ENCODE measurements at places on chromosomes 2 and 18.

DNA sequence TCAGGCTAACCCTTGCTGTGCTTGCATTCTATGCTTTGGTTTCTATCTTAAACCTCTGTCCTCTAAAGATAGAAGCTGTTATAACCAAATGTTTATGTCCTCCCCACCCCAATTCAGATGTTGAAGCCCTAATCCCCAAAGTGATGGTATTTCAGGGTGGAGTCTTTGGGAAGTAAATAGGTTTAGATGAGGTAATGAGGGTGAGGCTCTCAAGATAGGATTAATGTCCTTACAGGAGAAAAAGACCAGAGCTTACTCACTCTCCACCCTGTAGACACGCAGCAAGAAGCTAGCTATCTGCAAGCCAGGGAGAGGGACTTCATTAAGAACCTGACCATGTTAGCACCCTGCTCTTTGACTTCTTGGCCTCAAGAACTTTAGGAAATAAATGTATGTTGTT, 362.5 kb downstream of the ERBB4 start:
- no peak for DNase-seq

- no peak for DNase-seq
These were observed 199.6 kb downstream of the AFF3 start for GRCh38 chr2:99942561-99943347.

- no peak for DNase-seq
These were observed 144.1 kb downstream of the LCLAT1 start for GRCh38 chr2:30591186-30591585.

DNA sequence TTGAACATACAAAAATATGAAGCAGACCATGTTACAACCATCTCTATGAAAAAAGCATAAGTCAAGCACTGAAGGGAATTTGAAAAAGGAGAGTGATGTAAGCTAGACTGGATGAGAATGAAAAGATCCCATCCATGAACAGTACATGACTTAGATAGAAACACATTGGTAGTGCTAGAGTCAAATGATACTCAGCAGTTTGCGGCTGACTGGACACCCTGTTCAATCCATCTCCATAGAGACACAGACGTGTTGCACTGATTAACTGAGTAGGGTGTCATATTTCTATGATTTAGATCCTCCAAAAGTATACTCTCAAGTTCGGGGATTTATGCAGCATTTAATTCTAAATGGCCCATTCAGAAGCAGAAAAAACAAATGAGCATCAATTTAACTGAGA, 674.3 kb upstream of the NRXN1 start:
- DNase-seq, result no peak

- no peak for DNase-seq
These were observed 140.2 kb downstream of the PIEZO2 start for GRCh38 chr18:11009147-11009546.

DNA sequence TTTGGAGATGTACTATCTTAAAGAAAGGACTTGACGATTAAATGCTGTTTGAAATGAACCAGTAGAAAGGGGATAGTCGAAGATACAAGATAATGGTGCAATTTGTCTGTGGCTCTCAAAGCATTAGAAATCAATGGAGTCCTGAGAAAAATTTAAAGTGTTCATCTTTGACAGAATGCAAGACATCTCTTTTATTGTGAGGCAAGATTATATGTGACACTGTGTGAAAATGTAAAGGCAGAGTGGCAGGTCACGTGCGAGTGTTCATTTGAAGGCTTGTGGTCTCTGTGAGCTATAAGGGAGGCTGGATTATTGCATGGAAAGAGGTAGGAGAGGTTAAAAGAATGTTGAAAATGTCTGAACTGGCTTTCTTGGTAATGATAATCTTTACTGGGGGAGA, 709.2 kb downstream of the DSC3 start:
- DNase-seq, result no peak

DNA sequence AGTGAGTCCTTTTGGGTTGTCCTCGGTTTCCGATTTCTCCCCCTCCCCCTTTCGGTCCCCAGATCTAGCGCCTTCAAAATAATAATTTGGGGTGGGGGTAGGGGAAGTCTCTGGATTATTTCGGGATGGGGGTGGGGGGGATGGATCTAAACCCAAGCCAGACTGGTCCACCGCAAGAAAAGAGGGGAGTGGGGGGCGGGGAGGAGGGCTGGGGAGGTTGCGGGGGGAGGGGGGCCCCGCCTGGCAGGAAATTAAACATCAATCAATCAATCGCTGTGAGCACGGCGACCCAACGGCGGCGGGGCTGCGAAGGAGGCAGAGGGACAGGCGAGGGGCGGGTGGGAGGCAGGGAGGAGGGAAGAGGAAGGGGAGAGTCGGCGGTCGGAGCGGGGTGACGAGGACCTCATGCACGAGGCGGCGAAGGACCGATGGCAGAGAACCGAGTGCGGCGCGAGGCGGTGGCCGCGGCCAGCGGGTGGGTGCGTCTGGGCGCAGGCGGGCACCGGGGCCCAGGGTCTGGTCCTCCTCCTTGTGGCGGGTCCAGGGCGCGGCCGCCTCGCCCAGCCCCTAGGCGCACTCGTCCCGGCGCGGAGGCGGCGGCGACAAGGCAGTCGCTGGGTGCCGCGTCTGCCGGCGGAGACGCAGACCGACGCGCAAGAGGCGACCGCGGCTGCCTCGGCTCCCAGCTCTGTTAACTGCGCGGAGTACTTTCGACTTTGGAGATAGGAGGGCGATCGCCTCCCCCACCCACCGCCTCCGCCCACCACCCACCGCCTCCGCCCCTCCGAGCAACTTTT, 468 bp upstream of the SATB2 start:
- peak; percentile 58 for DNase-seq

DNA sequence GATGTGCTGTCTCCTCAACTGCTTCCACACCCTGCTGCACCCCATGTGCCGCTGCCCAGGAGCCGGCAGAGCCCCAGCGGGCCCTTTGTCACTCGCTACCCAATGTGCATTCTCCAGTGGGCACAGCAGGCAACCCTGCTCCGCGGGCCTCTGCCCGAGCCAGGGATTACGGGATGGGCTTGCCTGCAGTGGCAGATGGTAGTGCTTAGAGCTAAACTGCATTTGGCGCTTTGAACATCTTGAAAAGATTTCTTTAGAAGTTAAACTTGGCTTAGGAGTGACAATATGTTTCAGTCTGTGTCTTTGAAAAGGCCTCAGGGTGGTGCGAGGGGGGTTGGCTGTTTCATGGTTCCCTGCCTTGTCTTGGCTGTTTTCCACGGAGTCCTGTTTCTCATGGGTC, 84.0 kb upstream of the BOD1L2 start:
- DNase-seq, result no peak

- DNase-seq, result peak; percentile 42
These were observed 277.0 kb downstream of the ZNF521 start for GRCh38 chr18:25074925-25075324.

GRCh38 chr2:77778917-77779316, 256.7 kb upstream of the LRRTM4 start:
- DNase-seq, result no peak

DNA sequence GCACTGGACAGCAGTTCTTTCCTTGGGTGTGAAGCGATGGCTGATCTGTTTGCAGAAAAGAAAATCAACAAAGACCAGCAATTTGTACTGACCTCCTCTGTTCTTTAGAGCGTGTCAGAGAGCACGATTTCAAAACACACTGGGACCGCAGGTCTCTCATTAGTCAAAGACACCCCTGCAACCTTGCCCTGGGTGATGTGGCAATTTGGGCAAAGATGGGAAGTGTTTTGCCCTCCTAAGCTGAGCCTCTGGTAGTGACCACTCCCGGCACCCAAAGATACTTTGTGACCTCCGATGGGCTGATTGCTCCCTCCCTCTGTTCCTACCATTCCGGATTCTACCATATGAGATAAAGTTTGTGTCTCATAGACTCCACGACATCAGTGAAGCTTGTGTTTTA, 18.2 kb upstream of the CLIP4 start:
- DNase-seq, result no peak

GRCh38 chr2:12809526-12809925, 92.8 kb downstream of the TRIB2 start:
- DNase-seq, result no peak

GRCh38 chr2:110946902-110947301, 173.8 kb upstream of the BCL2L11 start:
- DNase-seq, result no peak

- no peak for DNase-seq
These were observed 18.0 kb downstream of the SLC9A2 start for GRCh38 chr2:102637358-102637757.

- DNase-seq, result no peak
These were observed 228.4 kb upstream of the FBXO11 start for GRCh38 chr2:48134704-48135103.

DNA sequence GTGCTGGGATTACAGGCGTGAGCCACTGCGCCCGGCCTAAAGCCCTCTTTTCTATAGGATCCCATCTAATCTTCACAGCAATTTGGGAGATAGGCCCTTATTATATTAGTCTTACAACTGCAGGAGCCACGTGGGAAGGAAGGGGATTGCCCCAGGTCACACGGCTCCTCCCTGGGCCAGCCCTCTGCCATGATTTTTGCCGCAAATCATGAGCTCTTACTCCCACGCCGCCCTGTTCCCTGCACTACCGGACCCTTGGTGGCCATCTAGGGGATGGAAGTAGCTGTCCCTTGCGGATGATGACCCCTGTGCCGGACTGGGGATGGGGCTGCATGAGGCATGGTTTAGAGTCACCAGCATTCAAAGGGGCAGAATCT, 28.4 kb upstream of the PTMA start:
- DNase-seq, result no peak

DNA sequence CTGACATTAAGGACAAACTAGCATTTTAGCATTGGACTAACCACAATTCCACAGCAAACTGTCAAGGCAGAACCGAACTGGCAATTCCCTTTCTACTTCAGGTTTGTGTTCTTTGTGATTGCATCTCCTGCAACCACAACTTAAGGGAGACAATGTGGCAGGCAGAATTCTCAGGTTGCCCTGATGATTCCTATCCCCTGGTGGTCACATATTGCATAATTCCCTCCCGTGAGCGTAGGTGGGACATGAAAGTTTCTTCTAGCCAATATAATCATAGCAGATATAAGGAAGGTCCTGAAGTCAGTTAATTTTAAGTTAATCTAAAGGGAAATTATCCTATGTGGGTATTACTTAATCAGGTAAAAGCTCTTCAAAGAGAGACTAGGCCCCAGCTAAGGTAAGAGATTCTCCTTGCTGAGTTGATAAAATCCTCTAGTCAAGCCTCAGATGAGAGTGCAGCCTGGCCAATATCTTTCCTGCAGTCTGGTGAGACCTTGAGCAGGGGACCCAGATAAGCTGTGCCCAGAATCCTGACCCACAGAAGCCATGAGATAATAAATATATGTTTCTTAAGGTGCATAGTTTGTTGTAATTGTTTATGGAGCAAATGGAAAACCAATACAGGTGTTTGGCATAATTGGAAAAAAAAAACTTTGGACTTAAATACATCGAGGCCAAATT, 45.9 kb upstream of the TNP1 start:
- no peak for DNase-seq

DNA sequence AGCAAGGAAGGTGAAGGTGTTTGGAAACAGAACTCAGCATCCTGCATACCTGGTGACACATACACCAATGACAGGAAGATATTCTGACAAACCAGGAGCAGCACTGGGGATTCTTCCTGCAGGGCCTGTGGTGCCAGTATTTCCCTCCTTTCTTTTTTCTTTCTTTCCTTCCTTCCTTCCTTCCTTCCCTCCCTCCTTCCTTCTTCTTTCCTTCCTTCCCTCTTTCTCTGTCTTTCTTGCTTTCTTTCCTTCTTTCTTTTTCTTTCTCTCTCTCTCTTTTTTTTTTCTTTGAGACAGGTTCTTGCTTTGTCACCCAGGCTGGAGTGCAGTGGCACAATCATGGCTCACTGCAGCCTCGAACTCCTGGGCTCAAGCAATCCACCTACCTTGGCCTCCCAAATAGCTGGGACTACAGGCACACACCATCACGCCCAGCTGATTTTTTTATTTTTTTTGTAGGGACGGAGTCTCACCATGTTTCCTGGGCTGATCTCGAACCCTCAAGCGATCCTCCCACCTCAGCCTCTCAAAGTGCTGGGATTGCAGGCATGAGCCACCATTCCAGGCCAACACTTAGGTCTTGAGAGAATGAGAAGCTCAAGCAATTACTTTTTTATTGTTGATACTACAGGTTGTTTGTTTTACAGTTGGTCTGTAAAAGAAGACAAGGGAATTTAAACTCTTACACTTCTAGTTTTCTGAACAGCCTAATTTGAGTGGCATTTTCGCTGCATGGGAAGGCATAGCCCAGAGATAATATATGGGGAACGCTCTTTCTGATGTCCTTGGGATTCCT, 54.7 kb upstream of the GATA6 start:
- DNase-seq, result no peak

DNA sequence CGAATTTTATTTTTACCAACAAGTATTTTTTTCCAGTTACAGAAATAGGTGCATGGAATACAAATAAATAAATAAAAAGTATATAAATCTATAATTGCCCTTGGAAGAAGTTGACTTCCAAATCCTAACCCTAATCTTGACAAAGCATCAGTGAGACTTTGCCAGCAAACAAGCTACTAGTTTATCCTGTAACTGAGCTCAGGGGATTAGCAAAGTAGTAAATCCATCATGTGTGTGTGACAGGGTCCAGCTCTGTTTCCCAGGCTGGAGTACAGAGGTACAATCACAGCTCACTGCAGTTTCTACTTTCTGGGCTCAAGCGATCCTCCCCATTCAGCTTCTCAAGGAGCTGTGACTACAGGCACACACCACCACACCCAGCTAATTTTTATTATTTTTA, 948.0 kb upstream of the CNTNAP5 start:
- DNase-seq, result no peak

DNA sequence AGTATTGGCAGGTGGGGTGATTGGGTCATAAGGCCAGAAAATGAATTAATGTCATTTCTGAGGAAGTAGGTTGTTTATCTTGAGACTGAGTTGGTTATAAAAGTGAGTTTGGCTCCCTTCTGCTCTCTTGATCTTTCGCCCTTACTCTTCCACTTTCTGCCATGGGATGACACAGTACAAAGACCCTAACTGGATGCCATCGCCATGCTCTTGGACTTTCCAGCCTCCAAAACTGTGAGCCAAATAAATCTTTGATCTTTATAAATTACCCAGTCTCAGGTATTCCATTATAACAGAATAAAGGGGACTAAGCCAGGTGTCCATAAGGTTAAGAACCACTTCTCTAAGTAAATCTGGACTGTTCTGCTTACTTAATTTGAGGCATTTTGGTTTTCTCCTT, 44.4 kb downstream of the MAP4K3 start:
- no peak for DNase-seq

GRCh38 chr2:151673016-151673415, 61.3 kb downstream of the NEB start:
- no peak for DNase-seq

DNA sequence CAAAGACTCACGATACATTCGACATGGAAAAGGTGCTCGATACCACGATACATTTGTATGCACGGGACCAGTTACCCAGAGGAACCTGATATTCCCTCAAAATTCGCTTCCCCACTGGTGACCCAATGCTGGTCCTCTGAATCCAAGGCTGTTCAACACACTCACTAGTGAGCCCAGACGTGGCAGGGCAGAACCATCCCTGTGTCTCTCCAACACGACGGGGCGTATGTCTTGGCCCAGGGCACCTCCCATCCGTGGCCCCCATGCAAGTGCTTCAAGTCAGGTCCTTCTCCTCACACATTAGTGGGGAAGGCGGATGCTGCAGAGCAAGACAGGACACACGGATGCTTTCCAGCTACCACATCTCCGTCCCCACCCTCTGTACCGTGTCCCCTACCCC, 6.1 kb downstream of the CRACDL start:
- DNase-seq, result no peak
